ENCODE measurements at places on chromosomes 11 and 22. TPM values are rescaled to one million over a fixed set of nuclear protein-coding genes. Genes with fewer than 3 reads are reported as not detected.
A peak's percentile ranks its signal among the peaks of the same experiment; 100 is the strongest.

- no peak overlapping the region for H3K27ac ChIP-seq
- DNase-seq, result no peak
- H3K27me3 ChIP-seq, result no peaks in the 10 kb centered on the region
- H3K4me3 ChIP-seq, result no peak overlapping the region
- peaks cover 6% of the 10 kb centered on the region for H3K4me1 ChIP-seq
These were observed 104.0 kb downstream of the CACNA1I start for GRCh38 chr22:39674536-39674935.

DNA sequence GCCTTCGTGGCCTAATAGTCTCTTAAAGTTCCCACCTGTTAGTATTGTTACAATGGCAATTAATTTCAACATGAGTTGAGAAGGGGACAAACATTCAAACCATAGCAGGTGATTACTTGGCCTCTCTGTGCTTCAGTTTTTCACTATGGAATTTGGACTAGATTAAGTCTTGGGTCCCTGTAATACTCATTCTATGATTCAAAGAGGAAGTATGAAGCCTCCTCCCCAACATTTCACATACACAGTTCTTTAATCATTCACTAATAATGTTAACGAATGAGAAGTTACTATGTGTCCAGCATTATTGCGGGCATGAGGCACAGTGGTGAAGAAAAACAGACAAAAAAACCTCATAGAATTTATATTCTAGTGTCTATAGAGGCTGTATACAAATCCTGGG is 19.9 kb upstream of the USP47 start:
- H3K4me3 ChIP-seq, result no peak overlapping the region
- no peak for DNase-seq
- H3K27me3 ChIP-seq, result no peaks in the 10 kb centered on the region
- no peaks in the 10 kb centered on the region for H3K4me1 ChIP-seq

DNA sequence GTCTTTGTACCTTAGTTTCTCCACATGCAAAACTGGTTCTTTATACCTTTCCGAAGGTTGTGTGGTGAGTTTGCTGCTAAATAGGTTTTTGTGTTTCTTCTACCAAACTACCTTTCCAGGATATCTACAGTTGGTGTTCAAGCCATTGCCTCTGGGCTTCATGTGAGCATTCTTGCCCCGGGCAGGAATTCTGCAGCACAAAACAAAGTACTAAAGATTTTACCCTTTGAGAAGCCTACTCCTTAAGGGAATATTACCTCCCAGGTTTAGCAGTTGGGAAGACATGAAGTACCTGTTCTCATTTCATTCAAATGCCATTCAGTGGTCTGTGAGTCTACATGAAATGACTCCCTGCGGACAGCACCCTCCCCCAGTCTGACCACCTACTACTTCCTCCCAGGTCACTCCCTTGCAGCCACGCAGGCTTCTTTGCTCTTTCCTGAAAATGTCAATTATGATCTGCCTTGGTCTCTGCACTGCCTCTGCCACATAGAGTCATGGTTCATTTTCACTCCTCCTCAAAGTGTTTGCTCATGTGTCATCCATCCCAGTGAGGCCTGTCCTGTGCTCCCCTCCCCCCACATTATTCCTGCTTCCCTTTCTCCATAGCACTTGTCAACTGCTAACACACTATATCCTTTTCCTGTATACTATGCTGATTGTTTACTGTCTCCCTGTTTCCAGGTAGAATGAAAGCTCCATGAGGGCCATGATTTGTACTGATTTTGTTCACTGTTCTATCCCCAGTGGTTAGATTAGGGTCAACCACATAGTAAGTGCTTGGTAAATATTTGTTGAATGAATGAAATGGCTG is 36.9 kb downstream of the PACS1 start:
- no peak overlapping the region for H3K4me3 ChIP-seq
- peaks cover 3% of the 10 kb centered on the region for H3K36me3 ChIP-seq
- H3K27me3 ChIP-seq, result no peaks in the 10 kb centered on the region
- H3K27ac ChIP-seq, result no peak overlapping the region
- peaks cover 6% of the 10 kb centered on the region for H3K4me1 ChIP-seq
- no peak for DNase-seq

DNA sequence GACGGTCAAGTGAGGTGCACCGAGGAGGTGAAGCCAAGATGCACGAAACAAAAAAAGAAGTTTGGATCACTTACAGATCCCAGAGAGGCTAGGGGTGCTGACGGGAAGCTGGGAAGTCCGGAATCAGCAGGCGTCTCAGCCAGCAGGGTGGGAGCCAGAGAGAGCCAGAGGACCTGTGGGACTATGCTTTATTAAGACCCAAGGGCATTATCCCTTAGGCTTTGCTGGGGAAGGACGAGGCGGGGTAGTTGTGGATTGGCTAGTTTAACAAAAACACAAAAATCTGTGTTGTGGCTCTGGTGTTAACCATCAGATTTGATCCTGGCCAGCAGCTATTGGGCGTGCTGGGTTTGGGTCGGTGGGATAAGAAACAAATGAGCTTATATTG is 427.1 kb downstream of the DYNC2H1 start:
- DNase-seq, result no peak
- H3K27ac ChIP-seq, result no peak overlapping the region
- no peaks in the 10 kb centered on the region for H3K36me3 ChIP-seq
- H3K27me3 ChIP-seq, result no peaks in the 10 kb centered on the region

- no peaks in the 10 kb centered on the region for H3K27me3 ChIP-seq
- H3K4me3 ChIP-seq, result no peak overlapping the region
- DNase-seq, result no peak
- H3K36me3 ChIP-seq, result no peaks in the 10 kb centered on the region
- H3K27ac ChIP-seq, result no peak overlapping the region
- H3K4me1 ChIP-seq, result no peaks in the 10 kb centered on the region
These were observed 42.0 kb upstream of the LIPT2 start for GRCh38 chr11:74535371-74536160.

GRCh38 chr22:39750759-39751158 is 142.8 kb downstream of the ENTHD1 start:
- no peak for DNase-seq
- no peaks in the 10 kb centered on the region for H3K36me3 ChIP-seq
- no peaks in the 10 kb centered on the region for H3K27me3 ChIP-seq

DNA sequence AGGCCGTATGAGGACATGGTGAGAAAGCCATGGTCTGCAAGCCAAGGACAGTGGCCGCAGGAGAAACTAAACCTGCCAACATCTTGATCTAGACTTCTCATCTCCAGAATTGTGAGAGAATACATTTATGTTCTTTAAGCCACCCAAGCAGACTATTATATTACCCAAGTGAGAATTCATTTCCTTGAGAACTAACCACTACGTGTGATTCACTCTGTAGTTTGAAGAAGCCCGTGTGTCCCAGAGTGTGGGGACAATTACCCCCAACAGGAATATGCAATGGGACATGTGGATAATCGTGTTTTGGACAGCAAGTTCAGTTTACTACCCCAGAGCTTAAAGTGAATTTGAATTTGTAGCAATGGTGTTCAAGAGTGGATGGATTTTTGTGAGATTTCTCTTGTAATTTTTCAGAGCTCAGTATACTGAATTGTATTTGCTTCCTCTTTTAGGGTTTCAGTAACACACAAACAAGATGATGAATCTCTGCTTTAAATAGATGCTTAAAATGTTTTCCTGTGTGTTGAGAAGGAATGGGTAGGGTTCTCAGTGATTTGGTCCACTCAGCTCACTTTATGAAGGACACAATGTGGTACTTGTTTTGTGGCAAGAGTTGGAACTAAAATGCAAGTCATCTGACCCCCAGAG is 100.0 kb upstream of the ARHGAP20 start:
- DNase-seq, result no peak
- no peaks in the 10 kb centered on the region for H3K4me1 ChIP-seq
- no peaks in the 10 kb centered on the region for H3K27me3 ChIP-seq
- H3K36me3 ChIP-seq, result no peaks in the 10 kb centered on the region
- no peak overlapping the region for H3K27ac ChIP-seq
- H3K4me3 ChIP-seq, result no peak overlapping the region

DNA sequence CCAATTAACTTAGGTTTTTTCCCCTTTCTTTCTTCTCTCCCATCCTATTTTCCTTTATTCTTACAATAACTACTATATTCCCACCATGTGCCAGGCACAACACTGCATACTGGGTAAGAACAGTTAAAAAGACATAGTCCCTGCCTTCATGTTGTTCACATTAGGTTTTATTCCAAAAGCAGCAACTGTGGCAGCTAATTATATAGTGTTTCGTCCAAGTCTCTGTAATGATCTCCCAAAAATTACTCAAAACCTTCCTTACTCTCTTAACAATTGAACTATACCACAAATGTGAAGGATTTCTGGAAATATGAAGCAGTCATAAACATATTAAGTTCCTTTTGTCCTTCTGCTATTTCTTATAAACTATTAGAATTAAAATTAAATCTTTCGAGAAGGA is 184.1 kb upstream of the C11orf58 start:
- H3K4me1 ChIP-seq, result no peaks in the 10 kb centered on the region
- DNase-seq, result no peak
- no peak overlapping the region for H3K4me3 ChIP-seq
- H3K36me3 ChIP-seq, result no peaks in the 10 kb centered on the region

DNA sequence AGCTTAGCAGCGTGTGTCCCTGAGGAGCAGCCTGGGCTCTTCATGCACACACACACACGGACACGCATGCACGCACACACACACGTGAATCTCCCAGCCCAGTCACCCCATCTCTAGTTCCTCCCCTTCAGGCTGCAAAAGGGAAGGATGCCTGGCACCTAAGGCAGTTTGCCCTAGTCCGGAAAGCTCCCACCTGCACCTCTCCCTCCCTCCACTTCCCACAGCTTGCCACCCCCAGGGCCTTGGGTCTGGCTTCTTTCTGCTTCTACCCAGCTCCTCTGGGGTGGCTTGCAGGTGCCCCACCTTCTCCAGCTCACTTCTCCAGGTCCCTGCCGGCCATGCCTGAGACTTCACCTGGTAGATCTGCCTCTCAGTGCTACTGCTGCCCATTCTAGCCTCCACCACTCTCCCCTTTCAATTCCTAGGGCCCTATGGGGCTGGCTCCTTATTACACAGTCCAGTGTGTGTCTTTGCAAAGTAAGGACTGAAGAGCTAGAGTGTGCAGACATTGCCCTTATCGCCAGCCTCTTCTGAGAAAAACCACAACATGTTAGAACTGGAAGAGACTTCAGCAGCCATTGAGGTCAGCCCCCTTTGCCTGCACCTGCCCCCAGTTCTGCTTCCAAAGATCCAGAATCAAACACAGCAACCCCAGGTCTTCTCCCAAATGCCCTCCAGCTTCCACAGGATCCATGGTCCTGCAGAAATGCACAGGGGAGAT is 33.5 kb upstream of the CHST1 start:
- H3K36me3 ChIP-seq, result no peaks in the 10 kb centered on the region
- no peak overlapping the region for H3K27ac ChIP-seq
- DNase-seq, result no peak
- H3K4me1 ChIP-seq, result no peaks in the 10 kb centered on the region
- no peak overlapping the region for H3K4me3 ChIP-seq

GRCh38 chr22:27627444-27627833 is 174.1 kb downstream of the MN1 start:
- no peak for DNase-seq
- no peak overlapping the region for H3K4me3 ChIP-seq

GRCh38 chr22:29388759-29389090 is 355 bp upstream of the AP1B1 start:
- H3K4me3 ChIP-seq, result peak overlapping the region; percentile 79
- H3K27ac ChIP-seq, result peak overlapping the region; percentile 76
- peaks cover 12% of the 10 kb centered on the region for H3K36me3 ChIP-seq
- no peaks in the 10 kb centered on the region for H3K27me3 ChIP-seq
- peaks cover 20% of the 10 kb centered on the region for H3K4me1 ChIP-seq

DNA sequence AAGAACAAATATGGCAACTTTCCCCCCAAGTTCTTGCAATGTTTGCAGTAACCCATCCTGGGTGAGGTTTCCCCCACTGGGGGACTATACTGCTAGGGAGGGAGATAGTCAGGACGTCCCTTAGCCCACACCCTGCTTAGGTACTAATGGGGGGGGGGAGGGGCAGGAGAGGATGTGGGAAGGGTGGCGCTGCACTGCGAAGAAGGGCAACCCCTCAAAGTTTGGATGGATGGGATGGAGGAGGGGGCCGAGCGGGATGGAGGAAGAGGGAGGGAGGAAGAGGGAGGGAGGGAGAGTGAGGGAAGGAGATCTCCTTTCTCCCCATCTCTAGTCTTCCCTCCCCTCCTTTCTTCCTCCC is 100.6 kb upstream of the HSD17B12 start:
- no peak for DNase-seq
- no peak overlapping the region for H3K27ac ChIP-seq
- H3K4me1 ChIP-seq, result peaks cover 68% of the 10 kb centered on the region
- H3K36me3 ChIP-seq, result no peaks in the 10 kb centered on the region

DNA sequence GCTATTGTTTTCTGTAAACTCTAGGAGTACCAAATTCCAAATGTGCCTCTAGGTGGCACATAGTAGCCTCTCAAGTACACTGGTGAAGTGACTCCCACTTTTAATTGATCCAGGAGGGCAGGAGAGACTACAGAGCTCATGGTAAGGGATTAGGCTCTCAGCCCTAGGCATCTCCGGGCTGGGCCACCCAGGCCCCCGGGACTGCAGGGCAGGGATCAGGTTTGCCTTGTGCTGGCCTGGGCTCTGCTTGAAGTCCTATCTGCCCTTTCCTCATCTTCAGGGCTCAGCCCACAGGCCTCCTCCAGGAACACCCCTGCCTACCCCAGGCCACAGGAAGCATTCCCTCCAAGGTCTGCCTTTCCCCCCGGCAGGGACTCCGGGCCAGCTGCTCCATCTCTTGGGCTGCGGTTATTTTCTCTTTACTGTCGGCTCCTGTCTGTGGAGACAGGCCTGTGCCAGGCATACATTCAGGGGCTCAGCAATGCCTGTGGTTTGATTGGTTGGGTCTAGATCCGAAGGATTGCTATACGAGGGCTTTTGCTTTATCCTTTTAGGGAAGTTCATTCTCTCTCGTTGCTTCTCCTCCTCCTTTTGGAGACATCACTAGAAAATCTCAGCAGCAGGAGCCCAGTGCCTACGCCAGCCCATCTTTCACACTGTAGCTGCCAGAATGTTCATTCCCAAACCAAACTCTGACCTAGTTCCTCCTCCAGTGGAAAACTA is 32.8 kb downstream of the PARVA start:
- no peaks in the 10 kb centered on the region for H3K36me3 ChIP-seq
- no peak overlapping the region for H3K4me3 ChIP-seq
- peaks cover 20% of the 10 kb centered on the region for H3K4me1 ChIP-seq
- H3K27me3 ChIP-seq, result no peaks in the 10 kb centered on the region
- H3K27ac ChIP-seq, result peak overlapping the region; percentile 16
- no peak for DNase-seq

DNA sequence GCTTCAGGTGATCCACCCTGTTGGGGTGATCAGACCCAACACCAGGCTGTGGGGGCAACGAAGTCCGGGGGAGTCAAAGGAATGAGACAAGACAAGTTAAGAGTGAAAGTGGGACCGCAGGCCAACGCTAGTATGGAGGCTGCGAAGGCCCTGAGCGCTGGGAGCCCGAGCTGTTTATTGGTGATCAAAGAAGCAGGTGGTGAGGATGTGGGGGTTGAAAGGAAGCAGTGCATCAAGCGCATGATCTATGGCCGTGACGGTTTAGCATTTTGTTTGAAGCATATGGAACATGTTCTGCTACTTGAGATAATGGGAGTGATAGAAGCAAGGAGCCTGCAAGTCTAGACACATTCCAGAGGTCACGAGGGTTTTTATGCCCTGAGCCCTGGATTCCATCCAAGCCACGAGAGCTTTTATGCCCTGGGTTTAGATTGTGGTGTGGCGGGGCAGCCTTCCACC is 49.5 kb downstream of the MCHR1 start:
- H3K27ac ChIP-seq, result no peak overlapping the region
- no peak for DNase-seq
- no peaks in the 10 kb centered on the region for H3K36me3 ChIP-seq
- H3K27me3 ChIP-seq, result no peaks in the 10 kb centered on the region
- H3K4me3 ChIP-seq, result no peak overlapping the region

KIRREL3 gene
- total RNA-seq, result 18.7 TPM

MOGAT2 gene
- total RNA-seq, result not detected

HINFP gene
- total RNA-seq, result 15.5 TPM

C11orf52 gene
- total RNA-seq, result 0.88 TPM

PRRG4 gene
- total RNA-seq, result 1.6 TPM

MS4A3 gene
- total RNA-seq, result 0.72 TPM

OR2AT4 gene
- 0.10 TPM for total RNA-seq

OR5B21 gene
- not detected for total RNA-seq

DUSP8 gene
- total RNA-seq, result 2.9 TPM

MMP27 gene
- not detected for total RNA-seq

Data from spinal cord (tissue), 10 donors.